ENCODE measurements at places on chromosomes 11 and 22.

DNA sequence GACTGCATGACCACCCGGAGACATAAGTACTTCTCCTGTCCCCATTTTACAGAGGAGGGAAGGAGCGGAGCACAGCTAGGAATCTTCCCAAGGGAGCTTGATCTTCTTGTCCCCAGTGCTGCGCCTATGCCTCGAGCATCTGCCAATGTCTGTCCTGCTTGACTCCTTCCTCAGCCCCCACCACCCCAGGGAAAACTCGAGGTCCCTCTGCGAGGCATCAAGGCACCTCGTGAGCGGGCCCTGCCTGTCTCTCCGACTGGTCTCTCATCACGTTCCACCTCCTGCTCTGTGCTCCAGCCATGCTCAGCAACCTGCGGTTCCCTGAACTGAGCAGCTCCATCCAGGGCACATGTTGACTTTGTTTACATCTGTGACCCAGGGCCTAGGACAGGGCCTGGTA lies 2.5 kb downstream of the NCF4 start:
- no peak for DNase-seq

GRCh38 chr11:26045082-26045481 lies 286.8 kb upstream of the ANO3 start:
- no peak for DNase-seq

DNA sequence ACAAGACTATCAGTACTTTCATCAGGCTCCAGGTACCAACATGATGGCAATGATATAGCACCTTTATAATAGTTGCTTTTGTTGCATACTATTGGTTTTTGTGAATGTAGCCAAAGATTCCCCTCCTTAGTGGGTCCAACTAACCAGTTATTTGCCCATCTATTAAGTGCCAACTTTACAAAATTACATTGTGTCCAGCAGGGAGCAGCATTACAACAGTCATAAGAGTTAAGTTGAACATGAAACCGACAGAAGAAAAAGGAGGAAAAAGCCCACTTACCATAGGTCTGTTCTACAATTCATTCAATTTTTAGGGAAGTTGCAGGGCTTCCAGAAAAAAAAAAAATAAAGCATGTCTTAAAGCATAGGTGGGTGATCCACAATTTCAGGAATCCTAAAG lies 21.6 kb downstream of the IMMP1L start:
- DNase-seq: peak; percentile 68

GRCh38 chr11:96785073-96785472 lies 395.3 kb downstream of the JRKL start:
- DNase-seq: no peak

DNA sequence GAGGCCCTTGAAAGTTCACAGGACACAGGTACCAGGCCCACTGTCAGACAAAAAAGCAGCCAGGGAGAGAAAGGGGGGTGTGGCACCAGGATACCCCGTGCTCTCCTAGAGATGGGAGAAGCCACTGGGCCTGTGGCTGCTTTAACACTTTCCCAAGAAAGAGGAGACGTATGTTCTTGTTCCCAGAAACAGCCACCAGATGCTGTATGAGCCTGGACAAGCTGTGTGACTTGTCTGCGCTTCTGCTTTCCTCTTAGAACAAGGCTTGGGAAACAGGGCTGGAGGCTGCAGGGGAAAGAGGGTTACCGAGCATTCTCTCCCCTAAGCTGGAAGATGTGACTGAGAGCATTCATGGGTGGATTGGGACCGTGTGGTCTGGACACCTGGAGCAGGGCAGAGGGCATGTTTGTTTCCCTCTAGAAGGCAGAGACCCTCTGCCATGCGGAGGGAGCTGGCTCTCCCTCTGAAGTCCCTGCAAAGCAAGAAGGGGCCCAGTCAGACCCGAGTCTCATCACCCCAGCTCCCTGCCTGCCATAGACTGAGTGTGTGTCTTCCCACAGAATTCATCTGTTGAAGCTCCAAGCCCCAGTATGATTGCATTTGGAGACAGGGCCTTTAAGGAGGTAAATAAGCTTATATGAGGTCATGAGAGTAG lies 74.1 kb downstream of the TRIM29 start:
- no peak for DNase-seq

GRCh38 chr22:41766476-41766875 lies 34.0 kb upstream of the CCDC134 start:
- no peak for DNase-seq

GRCh38 chr11:43879789-43880639 lies 617 bp upstream of the ALKBH3 start:
- no peak for DNase-seq

GRCh38 chr11:32435511-32435941 lies at the start of gene WT1:
WT1 (minus strand) TSS chr11:32435539.
- no peak for DNase-seq

DNA sequence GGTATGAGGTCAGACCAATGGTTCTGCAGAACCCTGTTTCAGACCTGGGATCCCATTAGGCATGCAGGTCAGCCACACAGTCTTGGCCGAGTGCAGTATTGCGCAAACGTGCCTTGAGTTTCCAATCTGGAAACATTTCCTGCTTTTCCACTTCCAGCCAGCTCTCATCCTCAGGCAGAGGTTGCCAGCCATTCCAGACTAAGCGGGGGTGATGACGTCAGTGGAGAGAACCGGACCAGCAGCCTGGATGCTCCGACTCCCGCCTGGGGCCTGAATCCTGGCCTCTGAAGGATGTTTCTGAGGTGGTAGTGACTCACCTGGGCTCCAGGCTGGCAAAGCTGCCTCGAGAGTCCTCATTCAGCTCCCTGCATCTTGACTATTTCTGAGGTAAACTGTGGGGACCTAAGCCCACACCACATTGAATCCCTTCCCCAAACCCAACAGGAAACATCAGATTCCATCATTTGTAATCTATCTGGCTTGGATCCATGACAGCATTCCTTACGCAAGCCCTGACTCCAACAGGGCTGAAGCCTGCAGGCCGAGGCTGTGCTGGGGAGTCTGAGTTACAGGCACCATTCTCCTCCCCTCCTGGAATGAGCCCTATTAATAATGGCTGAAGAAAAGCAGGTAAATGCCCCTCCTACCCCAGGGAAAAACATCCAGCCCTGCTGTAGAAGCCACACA lies 83.0 kb downstream of the ABTB2 start:
- no peak for DNase-seq

DNA sequence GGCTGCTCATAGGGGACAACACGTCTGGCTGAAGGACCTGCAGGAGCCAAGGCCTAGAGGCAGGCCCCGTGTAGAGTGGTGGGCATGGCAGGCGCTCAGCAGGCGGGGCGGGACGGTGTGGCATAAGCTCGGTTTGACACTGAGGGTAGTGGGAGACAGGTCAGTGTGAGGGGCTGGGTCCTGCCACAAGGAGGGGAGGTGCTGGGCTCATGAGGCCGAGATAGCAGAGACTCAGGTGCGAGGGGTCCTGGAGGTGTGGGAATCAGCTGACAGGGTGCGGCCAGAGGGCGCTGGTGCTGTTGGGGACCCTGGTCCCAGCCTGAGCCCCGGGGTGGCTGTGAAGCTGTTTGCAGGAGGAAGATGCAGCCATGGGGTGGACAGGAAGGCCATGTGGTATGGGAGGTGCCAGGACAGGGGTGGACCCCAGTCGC lies 6.7 kb downstream of the SLC22A12 start:
- no peak for DNase-seq

- DNase-seq: peak; percentile 90
Measured at GRCh38 chr11:16613512-16614381, 124.7 kb upstream of the C11orf58 start.

DNA sequence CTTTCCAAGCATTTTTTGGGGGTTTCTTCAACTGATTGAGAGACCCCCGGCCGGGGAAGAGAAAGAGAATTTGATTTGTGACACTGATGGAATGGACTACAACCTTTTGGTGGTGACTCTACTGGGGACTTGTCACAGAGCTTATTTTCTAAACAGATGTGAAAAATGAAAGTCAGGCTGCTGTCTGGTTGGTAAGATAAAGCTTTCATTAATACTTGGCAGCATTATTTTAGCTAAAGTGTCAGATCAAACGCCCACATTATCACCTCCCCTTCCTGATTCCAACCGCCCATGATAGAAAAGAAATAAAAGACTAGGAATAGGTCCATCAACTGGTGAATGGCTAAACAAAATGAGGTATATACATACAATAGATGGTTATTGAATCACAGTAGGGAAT lies 45.6 kb upstream of the EHF start:
- no peak for DNase-seq

- DNase-seq: peak; percentile 63
Measured at GRCh38 chr11:66841861-66842260, 1.4 kb upstream of the RCE1 start.

DNA sequence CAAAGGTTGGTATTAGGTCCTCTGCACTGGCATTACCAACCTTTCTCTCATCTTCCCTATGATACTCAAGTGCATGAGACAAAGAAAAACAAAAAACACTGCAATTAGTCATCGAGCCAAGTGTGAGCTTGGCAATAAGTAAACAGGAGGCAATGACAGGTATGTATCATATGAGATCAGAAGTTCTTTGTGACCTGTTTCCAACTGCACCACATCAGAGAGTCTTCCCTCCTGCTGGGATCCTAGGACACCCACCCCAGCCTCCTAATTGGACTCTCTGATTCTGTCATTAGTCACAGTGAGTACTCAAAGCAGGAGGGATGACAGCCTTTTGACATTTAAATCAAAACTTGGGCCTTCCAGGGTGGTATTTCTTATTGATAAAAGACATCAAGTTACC lies 7.8 kb upstream of the JAML start:
- DNase-seq: peak; percentile 64

- no peak for DNase-seq
Measured at GRCh38 chr11:117189191-117189940, 9.8 kb upstream of the TAGLN start.

DNA sequence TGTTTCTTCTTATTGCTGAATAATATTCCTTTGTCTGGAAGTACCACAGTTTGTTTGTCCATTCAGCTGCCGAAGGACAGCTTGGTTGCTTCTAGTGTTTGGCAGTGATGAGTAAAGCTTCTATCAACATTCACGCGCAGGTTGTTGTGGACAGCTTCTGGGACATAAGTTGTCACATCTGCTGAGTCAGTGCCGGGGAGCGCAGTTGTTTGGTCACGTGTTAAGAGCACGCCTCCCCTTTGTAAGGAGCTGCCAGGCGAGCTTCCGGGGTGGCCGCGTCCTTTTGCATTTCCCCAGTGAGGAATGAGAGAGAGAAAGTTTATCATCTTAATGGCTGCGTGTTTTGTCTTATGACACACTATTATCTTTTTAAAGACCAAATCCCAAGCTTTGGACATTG lies 30.3 kb downstream of the SAMM50 start:
- no peak for DNase-seq

- DNase-seq: no peak
Measured at GRCh38 chr11:72227316-72228228, 3.0 kb downstream of the INPPL1 start.

DNA sequence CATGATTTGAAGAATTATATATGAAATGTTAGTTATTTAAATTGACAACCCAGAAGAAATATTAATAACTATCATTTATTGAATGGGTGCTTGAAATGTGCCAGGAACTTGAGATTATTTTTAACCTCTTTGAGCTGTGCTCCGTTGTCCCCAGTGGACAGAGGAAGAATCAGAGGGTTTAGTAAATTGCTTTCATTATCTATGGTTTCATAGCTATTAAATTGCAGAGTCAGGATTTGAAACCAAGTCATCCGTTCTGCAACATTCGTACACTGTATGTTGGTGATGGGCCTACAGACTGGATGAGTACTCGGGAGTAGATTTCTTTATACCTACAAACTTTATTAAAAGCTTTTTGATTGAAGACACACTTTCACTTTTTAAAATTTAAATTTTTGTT lies 4.9 kb downstream of the HSD17B12 start:
- DNase-seq: no peak

DNA sequence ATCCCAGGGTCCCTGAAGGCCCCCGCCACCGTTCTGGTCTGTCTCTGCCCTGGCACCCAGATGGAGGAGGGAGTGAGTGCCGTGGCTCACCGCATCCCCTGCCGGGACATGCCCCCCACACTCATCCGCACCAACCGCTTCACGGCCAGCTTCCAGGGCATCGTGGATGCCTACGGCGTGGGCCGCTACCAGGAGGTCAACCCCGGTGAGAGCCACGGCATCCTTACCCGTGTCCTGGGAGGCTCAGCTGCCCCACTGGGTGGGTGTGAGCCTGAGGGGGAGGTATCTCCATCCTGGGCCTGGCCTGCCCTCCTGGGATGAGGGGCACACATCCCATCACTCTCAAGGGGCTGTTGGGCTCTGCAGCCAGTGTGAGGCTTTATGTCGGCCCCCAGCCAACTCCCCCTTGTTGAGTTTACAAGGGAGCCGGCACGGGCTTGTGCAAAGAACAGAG lies 6.1 kb downstream of the TCIRG1 start:
- DNase-seq: no peak

DNA sequence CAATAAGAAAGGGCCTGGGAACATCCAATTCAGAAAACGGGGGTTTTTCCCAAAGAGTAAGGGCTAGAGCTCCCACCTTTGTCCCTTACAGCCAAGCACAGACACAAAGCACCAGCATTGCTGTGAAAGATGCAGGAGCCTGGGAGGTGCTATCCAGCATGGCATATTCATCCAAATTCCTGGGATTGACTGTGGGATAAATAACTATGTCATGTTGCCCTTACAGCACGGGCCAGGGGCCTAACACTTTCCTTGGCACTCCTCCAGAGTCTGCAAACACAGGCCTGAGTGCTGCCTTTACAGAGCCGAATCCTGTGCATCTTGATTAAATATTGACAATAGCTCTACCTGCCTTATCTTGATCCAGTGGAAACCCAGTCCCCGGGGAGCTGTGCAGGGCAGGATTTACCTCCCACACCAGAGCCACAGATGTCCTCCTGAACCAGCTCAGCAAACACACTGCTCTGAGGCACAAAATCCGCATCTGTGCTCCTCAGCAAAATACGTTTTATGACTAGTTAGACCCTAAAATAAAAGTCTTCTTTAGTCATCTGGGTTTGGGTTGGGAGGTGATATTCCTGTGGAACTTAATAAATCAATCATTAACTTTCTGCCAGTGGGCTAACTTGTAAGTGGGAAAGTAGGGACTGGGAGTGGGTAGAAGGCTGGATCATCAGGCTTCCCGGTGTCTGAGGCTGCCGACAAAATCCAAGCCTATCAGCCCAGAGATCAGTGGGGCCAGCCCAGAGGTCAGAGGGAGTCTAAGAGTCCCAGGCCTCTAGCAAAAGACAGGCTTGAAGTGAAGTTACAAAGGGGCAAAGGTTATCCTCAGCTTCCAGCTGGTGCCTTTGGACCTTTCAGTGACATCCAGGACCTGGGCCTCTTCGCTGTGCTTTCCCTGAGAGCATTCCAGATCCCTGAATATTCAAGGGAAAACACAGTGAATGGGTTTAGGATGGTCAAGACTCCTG lies 36.5 kb downstream of the POU2AF3 start:
- DNase-seq: no peak

- DNase-seq: peak; percentile 60
Measured at GRCh38 chr11:100575860-100576717, 111.0 kb upstream of the ARHGAP42 start.

DNA sequence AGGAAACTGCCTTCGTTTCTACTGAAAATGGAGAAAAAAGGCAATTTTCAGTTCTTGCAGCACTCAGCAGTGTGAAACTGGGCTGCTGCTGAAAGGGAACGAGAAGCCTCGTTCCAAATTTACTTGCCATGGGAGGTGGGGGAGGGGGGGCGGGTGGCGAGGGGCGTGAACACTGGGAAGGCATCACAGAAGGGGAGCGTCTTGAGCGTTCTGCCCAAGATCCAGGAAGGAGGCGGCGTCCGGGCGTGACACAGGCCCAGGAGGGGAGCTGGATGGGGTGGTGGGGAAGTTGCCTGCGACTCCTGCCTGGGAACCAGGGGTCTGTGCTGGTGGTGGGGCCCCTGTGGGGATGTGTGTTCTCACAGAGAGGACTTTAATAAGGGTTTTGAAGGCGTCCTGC lies 213.5 kb downstream of the CTTN start:
- DNase-seq: no peak

- DNase-seq: no peak
Measured at GRCh38 chr11:93370260-93370659, 39.7 kb downstream of the DEUP1 start.
